ENCODE measurements at places on chromosomes 7 and 10.
A peak's percentile ranks its signal among the peaks of the same experiment; 100 is the strongest.

GRCh38 chr7:52656098-52656497, 379.3 kb upstream of the POM121L12 start:
- no peak overlapping the region for H3K4me3 ChIP-seq
- no peak for DNase-seq
- H3K27me3 ChIP-seq = no peaks in the 10 kb centered on the region
- no peak overlapping the region for H3K27ac ChIP-seq
- no peaks in the 10 kb centered on the region for H3K36me3 ChIP-seq
- no peaks in the 10 kb centered on the region for H3K4me1 ChIP-seq

DNA sequence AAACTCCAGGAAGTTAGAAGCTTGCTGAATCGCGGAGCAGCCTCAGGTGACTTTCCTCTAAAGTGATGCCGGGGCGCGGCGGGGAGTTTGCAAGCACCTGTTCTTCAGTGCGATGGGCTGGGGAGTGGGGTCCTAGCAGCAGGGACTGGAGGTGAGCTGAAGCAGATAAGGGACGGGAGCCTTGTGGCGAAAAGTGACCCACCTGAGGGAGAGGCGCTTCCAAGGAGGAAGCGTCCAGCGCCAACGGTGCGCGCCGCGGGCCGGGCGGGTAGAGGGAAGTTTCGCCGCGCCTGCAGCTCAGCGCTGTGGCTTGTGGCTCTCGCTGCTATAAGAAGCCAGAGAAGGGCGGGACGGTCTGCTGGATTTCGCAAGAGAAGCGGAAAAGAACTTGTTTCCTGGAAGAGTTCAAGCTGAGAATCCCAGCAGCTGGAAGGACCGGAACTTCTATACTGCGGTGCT, at the start of gene STEAP4:
Gene STEAP4, minus strand, starts transcription at position 305 of the 459 bp plus-strand sequence. CDS start 22,625 bp downstream, outside the sequence.
- H3K36me3 ChIP-seq = no peaks in the 10 kb centered on the region
- H3K4me1 ChIP-seq = peaks cover 9% of the 10 kb centered on the region
- peak within 1 kb of the TSS; percentile 83 for H3K4me3 ChIP-seq
- no peak within 1 kb of the TSS for H3K27ac ChIP-seq

- H3K4me3 ChIP-seq = peak overlapping the region; percentile 33
- peaks cover 15% of the 10 kb centered on the region for H3K27me3 ChIP-seq
- H3K4me1 ChIP-seq = peaks cover 40% of the 10 kb centered on the region
- H3K27ac ChIP-seq = peak overlapping the region; percentile 72
- DNase-seq = no peak
Observed at GRCh38 chr7:98771519-98771918, 98.3 kb downstream of the TMEM130 start.

- H3K36me3 ChIP-seq = no peaks in the 10 kb centered on the region
- DNase-seq = peak; percentile 57
- no peak overlapping the region for H3K4me3 ChIP-seq
Observed at GRCh38 chr7:143229054-143229790, 7.4 kb downstream of the TAS2R40 start.

DNA sequence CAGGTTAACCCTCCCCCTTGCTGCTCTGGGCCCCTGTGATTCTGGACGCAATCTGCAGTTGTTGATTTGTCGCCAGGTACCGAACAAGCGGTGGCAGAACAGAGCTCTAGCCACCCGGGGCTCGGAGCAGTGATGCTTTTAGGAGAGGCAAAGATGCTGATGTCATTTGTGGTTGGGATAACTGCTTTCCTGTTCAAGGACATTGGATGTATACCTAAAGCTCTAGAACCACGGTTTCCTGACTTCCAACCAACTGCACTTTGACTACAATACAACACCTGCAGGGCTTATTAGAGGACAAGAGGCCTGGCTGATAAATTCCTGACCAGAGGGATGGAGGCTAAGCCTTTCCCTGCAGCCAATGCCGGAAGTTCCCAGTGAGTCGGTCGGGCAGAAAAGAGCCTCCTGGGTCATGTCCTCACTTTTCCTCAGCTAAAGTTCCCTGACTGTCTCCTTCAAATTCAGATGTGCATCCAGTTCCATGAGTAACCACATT, 6.5 kb upstream of the RBM20 start:
- DNase-seq = no peak
- H3K4me1 ChIP-seq = peaks cover 62% of the 10 kb centered on the region
- peaks cover 9% of the 10 kb centered on the region for H3K27me3 ChIP-seq

- no peak for DNase-seq
- peak overlapping the region; percentile 95 for H3K4me3 ChIP-seq
- peaks cover 19% of the 10 kb centered on the region for H3K36me3 ChIP-seq
- H3K4me1 ChIP-seq = peaks cover 19% of the 10 kb centered on the region
Observed at GRCh38 chr7:100016215-100016901, 962 bp downstream of the ZKSCAN1 start.

GRCh38 chr10:112875476-112876267, 74.4 kb upstream of the TCF7L2 start:
- peaks cover under 1% of the 10 kb centered on the region for H3K4me1 ChIP-seq
- H3K4me3 ChIP-seq = no peak overlapping the region
- DNase-seq = no peak
- peaks cover 21% of the 10 kb centered on the region for H3K27me3 ChIP-seq
- H3K27ac ChIP-seq = no peak overlapping the region

DNA sequence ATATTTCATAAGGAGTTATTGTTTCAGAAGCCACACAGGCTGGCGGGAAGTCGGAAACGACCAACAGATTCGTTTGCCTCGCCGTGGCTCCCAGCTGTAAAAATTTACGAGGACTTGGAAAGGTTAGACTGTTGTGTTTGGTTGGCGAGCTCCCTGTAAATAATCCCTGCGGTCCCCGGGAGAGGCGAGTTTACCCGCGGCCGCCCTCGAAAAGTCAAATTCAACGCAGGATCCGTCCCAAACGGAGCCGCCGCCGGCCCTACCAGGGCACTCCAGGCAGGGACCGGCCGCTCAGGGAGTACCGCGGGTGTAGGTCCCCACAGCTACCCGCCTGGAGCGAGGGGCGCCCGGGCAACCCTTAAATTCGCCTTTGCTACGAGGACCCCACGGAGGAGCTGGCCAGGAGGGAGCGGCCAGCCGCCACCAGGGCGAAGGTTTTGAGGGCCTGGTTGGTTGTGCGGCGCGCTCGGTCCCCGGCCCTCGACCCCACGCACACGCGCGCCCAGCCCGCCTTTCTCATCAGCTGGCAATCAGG, 726 bp upstream of the HOXA9 start:
- H3K36me3 ChIP-seq = peaks cover 72% of the 10 kb centered on the region
- H3K27ac ChIP-seq = peak overlapping the region; percentile 99
- DNase-seq = peak; percentile 60
- H3K4me3 ChIP-seq = peak overlapping the region; percentile 97

DNA sequence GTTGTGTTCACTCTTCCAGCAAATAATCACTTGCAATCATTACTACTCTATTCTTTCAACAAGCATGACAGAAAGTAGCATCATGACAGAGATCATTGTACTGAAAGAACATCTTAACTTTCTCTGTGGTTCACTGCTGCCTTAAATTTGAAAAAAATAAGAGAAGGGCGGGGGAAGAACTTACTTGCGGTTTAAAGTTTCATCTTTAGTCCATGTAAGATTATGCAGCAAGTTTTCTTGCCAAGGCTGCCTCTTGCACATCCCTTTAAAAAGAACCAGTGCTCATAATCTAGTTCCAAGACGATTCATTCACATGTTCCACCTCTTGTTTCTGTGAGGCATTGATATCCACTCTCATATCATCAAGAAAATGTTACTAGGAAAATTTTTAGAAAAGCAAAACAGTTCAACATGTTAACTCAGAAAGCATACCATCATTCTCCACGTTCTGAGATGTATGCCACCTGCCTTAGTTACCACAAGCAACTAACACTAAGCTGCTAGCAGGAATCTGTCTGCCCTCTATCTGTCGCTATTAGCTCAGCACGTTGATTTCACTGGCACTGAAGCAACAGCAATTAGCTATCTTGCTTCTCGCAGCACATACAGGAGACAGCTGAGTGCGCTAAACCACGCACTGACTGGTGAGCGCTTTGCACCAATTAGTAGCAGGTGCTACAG, at the start of gene PCDH15:
Gene PCDH15, minus strand, starts transcription at position 491 of the 681 bp plus-strand sequence. CDS start 136,969 bp downstream, outside the sequence.
- peak; percentile 36 for DNase-seq
- peak within 1 kb of the TSS; percentile 70 for H3K27ac ChIP-seq
- peaks cover 68% of the 10 kb centered on the region for H3K4me1 ChIP-seq

GRCh38 chr10:86215046-86215445, 151.5 kb downstream of the GRID1 start:
- H3K4me1 ChIP-seq = no peaks in the 10 kb centered on the region
- H3K36me3 ChIP-seq = no peaks in the 10 kb centered on the region
- H3K27me3 ChIP-seq = peaks cover 12% of the 10 kb centered on the region

- peaks cover 34% of the 10 kb centered on the region for H3K36me3 ChIP-seq
- no peak overlapping the region for H3K4me3 ChIP-seq
- H3K4me1 ChIP-seq = peaks cover 13% of the 10 kb centered on the region
Observed at GRCh38 chr10:13462551-13462950, 66.3 kb downstream of the BEND7 start.

- peak within 1 kb of the TSS; percentile 95 for H3K27ac ChIP-seq
- H3K4me3 ChIP-seq = peak within 1 kb of the TSS; percentile 95
- DNase-seq = peak; percentile 52
- peaks cover 2% of the 10 kb centered on the region for H3K27me3 ChIP-seq
Observed at GRCh38 chr10:102714621-102715455, at the start of gene SFXN2. Gene SFXN2 (plus strand): TSS chr10:102714636. CDS start chr10:102726637, 12,001 bp downstream.

DNA sequence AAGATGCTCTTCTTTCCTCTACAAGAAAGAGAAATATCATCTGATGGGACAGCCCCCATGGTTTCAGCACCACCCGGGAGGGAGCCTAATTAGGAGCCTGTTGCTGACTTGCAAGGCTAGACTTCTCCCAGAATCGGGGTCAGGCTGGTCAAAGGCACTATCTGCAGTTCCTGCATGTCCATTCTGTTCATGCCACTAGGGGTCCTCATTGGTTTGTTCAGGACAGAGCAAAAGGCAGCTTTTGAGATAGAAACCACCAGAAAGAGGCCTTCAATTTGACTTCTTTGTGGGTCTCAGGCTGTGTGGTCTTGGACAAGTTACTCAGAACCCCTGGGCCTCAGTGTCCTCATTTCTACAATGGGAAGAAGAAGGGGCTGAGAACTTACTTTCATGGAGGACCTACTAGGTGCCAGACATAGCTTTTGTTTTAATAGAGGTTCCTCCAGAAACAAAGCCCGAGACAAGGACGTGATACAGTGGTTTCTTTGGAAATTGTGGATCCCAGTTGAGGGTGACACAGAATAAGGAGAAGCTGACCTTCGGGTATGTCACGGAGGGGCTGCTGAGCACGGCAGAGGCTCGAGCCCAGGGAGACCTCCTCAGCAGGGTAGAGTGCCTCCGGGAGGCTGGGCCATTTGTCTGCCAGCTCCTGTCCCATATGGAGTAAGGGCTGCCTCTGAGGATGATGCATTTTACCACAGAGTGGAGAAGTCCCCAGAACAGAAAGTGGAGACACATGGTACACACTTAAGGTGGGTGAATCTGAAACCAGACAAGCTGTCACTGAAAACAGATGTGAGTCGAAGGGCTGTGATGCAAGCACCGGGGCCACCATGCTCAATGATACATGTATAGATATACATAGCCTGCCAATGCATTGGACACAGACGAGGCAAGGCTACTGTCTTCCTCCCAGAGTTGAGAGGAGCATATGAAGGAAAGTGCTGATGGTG, 33.1 kb upstream of the NEUROD6 start:
- H3K36me3 ChIP-seq = no peaks in the 10 kb centered on the region
- DNase-seq = peak; percentile 62
- no peak overlapping the region for H3K27ac ChIP-seq
- H3K27me3 ChIP-seq = peaks cover 2% of the 10 kb centered on the region
- peaks cover 28% of the 10 kb centered on the region for H3K4me1 ChIP-seq

DNA sequence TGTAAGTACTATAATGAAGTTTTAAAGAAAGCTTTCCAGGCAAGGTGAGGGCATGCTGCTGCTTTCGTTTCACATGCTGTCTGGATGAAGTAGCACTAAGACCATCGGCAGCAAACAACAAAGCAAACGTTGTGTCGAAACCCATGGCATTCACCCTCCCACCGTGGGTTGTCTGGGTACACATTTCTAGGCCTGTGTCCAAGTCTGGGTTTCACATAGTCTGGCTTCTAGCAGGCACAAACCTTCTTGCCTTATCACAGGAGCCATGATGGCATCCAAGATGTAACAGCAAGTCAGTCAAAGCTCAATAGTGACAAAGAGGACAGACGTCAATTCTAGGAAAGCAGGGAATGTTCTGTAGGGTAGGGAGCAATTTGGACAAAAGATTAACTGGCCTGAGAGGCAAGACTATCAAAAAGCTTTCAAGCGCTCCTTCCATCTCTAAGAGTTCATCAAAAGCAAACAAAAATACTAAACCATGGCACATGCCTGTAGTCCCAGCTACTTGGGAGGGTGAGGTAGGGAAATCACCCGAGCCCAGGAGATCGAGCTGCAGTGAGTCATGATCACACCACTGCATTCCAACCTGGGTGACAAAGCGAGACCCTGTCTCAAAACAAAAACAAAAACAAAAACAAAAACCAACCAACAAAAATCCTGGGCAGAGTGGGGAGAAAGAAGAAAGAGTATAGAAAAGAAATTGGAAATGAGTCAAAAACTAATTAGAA, 42.7 kb downstream of the PAXIP1 start:
- no peaks in the 10 kb centered on the region for H3K4me1 ChIP-seq
- no peaks in the 10 kb centered on the region for H3K27me3 ChIP-seq
- DNase-seq = no peak
- peak overlapping the region; percentile 30 for H3K27ac ChIP-seq
- no peak overlapping the region for H3K4me3 ChIP-seq

- DNase-seq = no peak
- peaks cover 32% of the 10 kb centered on the region for H3K36me3 ChIP-seq
- peaks cover 8% of the 10 kb centered on the region for H3K4me1 ChIP-seq
- H3K27ac ChIP-seq = no peak overlapping the region
Observed at GRCh38 chr7:70607759-70608158, 524.2 kb upstream of the GALNT17 start.

DNA sequence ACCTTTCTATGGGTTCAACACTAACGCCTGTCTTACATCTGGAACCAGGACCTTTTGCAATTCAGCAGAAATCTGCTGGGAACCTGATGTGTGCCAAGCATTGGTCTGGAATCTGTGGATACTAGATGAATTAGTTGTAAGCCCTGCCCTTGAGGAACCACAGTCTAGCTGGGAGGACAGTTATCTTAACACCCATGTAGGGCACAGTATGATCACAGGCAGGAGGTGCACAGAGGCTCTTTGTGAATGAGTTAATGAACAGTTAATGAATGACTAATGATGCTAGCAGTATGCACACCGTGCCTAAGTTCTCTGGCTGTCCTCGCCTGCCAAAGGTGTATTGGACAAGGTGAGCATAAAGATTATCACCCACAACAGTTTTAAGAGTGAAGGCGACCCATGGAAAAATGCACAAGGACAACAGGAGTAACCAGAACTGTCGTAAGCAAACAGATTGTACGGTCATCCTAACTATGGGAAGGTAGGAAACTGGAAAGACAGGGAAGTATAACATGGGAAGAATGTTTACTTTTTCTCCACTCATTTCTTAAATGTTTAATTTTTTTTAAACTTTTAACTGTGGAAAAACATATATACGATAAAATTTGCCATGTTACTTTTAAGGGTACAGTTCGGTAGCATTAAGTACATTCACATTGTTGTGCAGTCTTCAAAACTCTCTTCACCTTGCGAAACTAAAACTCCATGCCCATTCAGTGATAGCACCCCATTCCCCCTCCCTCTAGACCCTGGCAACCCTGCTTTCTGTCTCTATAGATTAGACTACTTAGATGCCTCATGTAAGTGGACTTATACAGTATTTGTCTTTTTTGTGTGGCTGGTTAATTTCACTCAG, 139.9 kb downstream of the CXCL12 start:
- H3K27ac ChIP-seq = no peak overlapping the region
- peaks cover 3% of the 10 kb centered on the region for H3K27me3 ChIP-seq
- H3K4me1 ChIP-seq = peaks cover 31% of the 10 kb centered on the region
- no peak overlapping the region for H3K4me3 ChIP-seq

All from nephron progenitor cell (in vitro differentiated cells).